CD8-positive, alpha-beta T cell (primary cell): ENCODE measurements at places on chromosomes 1 and 21.

GRCh38 chr1:24092979-24093378 lies 19.0 kb downstream of the MYOM3 start:
- no peak for DNase-seq

- DNase-seq: no peak
These were observed 23.3 kb upstream of the LYPD8 start for GRCh38 chr1:248778906-248779305.

GRCh38 chr1:184212649-184213314 lies 161.3 kb downstream of the TSEN15 start:
- DNase-seq: no peak

DNA sequence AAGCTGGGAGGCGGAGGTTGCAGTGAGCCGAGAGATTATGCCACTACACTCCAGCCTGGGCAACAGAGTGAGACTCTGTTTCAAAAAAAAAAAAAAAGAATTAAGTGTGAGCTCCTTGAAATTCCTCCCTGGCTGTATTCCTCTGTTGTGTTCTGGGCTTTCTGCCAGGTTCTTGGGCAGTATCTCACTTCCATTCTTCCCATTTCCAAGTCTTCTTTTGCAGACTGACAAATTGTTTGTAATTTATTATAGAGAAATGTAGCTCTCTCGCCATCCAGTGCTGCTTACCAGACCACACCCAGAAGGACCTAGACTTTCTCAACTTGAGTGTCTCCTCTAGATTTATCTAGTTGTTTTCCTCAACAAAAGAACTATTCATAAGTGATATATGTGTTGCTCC lies 105.0 kb upstream of the ADGRL2 start:
- no peak for DNase-seq

- no peak for DNase-seq
These were observed 356 bp downstream of the INTS11 start for GRCh38 chr1:1324084-1324523.

GRCh38 chr1:247387096-247387495 lies 28.9 kb upstream of the NLRP3 start:
- DNase-seq: no peak

- DNase-seq: no peak
These were observed 52.5 kb downstream of the DMAP1 start for GRCh38 chr1:44265656-44266358.

- no peak for DNase-seq
These were observed 30.0 kb upstream of the RWDD3 start for GRCh38 chr1:95203908-95204437.

- DNase-seq: no peak
These were observed 42.1 kb downstream of the NCF2 start for GRCh38 chr1:183548116-183548515.

DNA sequence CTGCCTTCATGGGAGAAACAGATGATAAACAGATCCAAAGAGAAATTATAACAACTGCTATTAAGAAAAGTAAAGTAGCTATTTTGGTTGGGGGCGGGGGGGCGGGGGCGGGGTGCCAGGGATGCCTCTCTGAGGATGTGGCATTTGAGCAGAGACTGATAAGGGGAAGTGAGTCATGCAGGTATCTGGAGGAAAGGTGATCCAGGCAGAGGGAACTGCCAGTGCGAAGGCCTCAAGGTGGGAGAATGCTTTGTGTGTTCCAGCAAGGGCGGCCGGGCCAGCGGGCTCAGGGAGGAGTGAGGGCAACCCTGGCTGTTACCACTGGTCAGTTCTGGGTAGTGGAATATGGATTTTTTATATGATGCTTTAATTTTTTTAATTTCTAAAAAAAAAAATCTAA lies 7.0 kb upstream of the TNFRSF1B start:
- peak; percentile 62 for DNase-seq

GRCh38 chr1:29176576-29176975 lies 5.1 kb downstream of the SRSF4 start:
- DNase-seq: no peak

GRCh38 chr1:67792103-67792502 lies 41.2 kb downstream of the GNG12 start:
- no peak for DNase-seq

GRCh38 chr1:184773762-184774320 lies 19.2 kb upstream of the EDEM3 start:
- no peak for DNase-seq

DNA sequence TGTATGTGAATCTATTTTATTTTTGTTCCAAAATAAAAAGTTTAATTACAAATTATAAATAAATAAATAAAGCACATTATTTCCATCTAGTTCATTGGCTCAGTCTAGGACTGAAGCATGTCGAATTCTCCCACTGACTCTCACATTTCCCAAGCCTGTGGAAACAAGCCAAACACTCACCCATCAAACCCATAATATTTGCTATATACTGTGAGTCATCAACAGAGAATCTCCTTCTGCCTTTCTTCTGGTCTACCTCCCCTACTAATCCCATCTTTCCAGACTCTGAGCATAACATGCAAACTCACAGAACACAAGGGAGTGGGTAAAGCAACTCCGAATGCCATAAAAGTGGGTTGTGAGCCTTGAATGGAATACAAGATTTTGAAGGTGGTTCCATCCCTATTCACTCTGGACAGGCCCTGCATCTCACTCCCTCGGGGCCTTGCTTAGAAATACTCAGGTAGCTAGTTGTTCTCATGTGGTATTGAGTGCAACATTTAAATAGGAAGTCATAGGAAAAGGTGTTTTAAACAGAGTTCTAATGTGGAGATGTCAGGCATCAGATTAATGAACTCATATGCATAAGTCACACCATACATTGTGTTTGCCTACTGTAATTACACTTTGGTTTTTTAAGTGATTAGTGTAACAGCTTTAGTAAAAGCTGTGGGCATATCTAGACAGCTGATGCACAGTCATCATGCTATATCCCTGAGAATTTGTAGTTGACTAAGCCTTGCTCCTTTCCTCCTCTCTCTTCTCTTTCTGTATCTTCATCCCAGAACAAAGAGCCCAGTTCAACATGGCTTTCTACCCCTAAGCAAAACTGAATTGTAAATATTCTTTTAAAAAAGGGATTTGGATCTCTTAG lies 47.0 kb downstream of the F5 start:
- DNase-seq: no peak

- DNase-seq: no peak
These were observed 24.4 kb downstream of the DIO1 start for GRCh38 chr1:53918343-53918742.

GRCh38 chr21:22223385-22223784 lies 1225.2 kb downstream of the NCAM2 start:
- DNase-seq: no peak

DNA sequence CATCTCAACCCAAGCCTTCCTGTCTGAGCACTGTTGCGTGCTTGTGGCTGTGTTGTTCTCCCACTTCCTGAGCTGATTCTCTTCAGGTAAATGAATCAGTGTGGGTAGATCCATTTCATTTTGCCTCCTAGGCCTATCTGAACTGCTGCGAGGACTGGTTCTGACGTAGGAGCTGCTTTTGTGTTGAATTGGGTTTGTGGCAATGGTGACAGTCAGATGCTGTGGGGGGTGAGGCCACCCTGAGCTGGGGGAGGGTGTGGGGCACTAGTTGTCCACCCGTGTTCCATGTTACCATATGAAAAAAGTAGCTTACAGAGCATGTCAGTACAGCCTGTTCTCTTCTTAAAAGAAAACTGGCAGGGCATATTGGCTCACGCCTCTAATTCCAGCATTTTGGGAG lies 81.5 kb downstream of the MRPS6 start:
- no peak for DNase-seq

GRCh38 chr1:108817811-108818210 lies 39.1 kb downstream of the AKNAD1 start:
- no peak for DNase-seq

- DNase-seq: no peak
These were observed 9.7 kb upstream of the KRTAP7-1 start for GRCh38 chr21:30839304-30839703.

DNA sequence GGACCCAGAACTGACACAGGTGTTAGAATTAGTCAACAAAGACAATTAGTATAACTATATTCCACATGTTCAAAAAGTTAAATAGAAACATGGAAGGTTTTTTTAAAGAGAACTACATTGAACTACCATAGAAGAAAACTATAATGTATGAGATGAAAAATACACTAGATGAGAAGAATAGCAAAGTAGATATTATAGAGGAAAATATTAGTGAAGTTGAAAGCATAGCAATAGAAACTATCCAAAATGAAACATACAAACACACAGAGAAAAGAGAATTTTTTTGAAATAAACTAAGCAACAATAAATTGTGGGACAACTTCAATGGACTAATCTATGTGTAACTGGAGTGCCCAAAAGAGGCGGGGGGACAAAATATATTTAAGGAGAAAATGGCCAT lies 8.0 kb upstream of the HEATR1 start:
- no peak for DNase-seq

DNA sequence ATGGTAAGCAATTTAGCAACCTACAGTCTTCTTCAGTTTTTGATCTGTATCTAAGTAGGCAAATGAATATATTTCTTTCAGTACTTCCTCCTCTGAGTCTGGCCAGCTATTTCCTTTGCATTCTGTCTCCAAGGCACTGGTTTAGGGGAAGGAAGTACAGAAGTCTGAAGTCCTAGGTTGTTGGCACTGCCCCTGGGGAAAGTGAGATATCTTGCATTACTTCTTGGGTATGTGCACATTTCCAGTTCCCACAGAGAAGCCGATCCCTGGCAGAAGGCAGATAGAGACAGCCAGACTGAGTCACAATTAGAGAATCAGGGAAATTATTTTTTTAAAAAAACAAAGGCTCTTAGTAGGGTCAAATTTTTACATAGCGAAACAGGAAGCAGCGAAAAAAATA lies 98.8 kb downstream of the RASAL2 start:
- peak; percentile 3 for DNase-seq

DNA sequence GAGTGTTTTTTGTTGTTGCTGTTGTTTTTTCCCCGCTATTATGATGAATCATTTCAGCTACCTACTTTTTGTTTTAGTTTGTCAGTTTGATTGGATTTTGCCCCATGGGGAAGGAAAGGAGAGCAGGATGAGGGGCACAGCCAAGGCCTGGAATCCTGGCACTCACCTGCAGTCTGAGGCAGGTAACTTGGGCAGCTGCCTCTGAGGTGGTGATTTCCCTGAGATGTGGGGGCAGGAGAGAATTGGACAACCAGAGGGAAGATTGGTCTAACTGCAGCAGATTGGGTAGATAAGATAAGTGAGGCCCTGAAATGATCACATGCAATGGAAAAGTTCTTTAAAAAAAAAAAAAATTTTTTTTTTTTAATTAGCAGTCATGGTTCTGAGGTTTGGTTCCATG lies 1.5 kb upstream of the LAX1 start:
- DNase-seq: no peak

DNA sequence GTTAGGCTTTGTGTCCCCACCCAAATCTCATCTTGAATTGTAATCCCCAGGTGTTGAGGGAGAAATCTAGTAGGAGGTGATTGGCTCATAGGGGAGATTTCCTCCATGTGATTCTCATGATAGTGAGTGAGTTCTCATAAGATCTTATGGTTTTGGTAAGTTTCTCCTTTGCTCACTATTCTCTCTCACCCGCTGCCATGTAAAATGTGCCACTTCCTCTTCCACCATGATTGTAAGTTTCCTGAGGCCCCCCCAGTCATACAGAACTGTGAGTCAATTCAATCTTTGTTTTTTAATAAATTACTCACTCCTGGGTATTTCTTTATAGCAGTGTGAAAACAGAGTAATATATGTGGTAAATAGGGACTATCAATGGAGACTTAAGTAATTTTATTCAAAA lies 434.5 kb upstream of the OLFM3 start:
- DNase-seq: no peak

DNA sequence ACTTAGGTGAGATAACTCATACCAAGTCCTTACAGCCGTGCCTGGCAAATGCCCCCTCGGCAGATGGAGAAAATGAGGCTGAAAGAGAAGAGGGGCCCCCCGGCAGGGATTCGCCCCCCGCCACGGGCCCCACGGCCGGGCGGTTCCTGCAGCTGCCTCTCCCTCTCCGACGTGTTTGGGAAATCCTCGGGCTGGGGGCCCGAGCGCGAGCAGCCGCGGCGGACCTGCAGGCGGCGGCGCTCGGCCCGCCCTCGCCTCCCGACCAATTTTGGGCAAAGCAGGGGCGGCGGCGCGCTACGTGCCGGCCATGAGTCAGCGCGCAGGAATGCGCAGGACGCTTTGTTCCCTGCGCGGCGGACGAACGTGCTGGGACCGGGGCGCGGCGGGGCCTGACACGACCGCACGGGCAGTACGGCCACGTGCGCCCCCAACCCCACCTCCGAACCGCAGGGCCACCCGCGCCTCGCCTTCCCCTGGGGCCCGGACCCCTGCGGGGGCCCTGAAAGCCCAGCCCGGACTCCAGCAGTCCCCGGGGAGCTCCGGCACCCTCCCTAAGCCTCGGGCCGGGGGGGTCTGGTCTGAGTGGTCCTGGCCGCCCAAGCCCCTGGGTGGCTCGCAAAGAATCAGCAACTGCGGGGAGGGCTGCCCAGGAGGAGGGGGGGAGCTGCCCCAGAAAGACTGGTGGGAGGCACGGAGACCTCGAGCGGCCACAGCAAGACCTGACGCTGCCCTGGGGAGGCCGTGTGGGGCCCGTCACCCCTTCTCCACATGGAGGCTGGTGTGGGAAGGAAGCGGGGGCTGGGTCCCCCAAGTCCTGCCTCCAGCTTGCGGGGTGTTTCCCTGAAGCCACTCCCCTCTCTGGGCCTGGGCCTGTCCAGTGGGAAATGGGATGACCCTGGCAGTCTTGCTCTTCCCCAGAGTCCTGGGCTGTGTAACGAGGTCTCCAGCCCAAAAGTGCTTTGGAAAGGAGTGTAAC lies 11.9 kb upstream of the EDN2 start:
- no peak for DNase-seq

- DNase-seq: no peak
These were observed 217.0 kb upstream of the PKN2 start for GRCh38 chr1:88466899-88467580.

DNA sequence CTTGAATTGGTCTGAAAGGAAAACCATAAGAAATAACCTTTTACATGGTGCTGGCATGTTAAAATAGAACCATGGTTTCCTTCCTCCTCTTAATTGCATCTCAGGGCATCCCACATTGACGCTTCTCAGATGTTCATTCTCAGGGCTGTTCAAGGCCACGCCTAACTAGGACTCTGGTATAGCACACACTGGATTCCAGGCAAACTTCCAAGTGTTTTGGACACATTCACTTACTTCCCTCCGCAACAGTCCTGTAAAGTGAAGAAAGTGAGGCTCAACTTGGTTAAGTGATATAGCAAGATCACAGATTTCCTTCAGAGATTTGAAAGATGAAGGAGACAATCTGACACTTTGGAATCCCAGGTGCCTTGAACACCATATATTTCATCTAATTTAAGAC lies 244.8 kb downstream of the DUSP10 start:
- DNase-seq: no peak

DNA sequence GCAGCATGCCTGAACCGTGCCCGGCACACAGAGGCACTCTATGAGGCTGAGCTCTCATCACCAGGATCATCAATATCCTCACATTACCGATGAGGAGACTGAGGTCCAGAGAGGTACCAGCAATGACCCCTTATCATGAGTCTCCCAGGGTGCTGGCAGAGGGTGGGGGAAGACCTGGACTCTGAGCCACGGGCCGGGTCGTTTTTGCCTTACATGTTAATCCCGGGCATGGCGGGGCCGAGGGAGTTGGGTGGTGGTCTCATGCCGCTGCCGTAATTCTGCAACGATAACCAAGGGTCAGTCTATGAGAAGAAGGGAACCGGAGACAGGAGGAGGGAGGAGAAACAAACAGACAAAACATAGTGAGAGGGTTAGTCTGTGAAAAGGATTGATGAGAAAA lies 43.1 kb downstream of the MRPL37 start:
- DNase-seq: no peak

- no peak for DNase-seq
These were observed 77.4 kb downstream of the SYT6 start for GRCh38 chr1:114076308-114076707.

GRCh38 chr1:167148421-167148820 lies 54.5 kb downstream of the STYXL2 start:
- DNase-seq: no peak
